Immature natural killer cell (primary cell): ENCODE measurements at places on chromosomes 16 and 17.

- H3K27ac ChIP-seq: no peak overlapping the region
- H3K4me1 ChIP-seq: no peaks in the 10 kb centered on the region
- no peaks in the 10 kb centered on the region for H3K27me3 ChIP-seq
- peaks cover 35% of the 10 kb centered on the region for H3K36me3 ChIP-seq
Measured at GRCh38 chr16:16017812-16018211, 68.4 kb downstream of the ABCC1 start.

DNA sequence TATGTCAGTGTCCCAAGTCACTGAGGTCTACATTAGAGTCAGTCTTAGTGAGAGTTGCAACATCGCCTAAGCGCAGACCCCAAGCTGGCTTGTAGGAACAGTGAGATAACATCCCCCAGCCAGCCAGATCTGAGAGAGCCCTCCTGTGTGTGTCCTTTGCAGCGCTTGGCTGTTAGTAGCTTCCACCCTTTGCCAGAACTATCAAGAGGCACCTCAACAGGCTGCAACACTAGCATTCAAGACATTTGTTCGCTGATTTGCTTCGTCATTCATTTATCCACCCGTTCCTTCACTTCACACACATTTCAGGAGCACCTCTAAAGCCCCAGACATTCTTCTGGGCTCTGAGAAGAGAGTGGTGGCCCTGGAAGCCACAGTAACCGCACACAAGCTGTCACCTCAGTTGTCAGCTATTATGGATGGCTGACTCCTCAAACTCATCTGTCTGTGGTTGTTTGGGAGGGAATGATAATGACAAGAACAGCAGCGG is 289.6 kb downstream of the WWOX start:
- H3K4me3 ChIP-seq: no peak overlapping the region
- H3K27me3 ChIP-seq: peaks cover 2% of the 10 kb centered on the region
- no peaks in the 10 kb centered on the region for H3K4me1 ChIP-seq
- no peak for DNase-seq
- H3K27ac ChIP-seq: no peak overlapping the region
- H3K36me3 ChIP-seq: peaks cover 6% of the 10 kb centered on the region

- no peak overlapping the region for H3K27ac ChIP-seq
- H3K4me3 ChIP-seq: no peak overlapping the region
- DNase-seq: no peak
- H3K4me1 ChIP-seq: peaks cover 60% of the 10 kb centered on the region
Measured at GRCh38 chr17:8894202-8894671, 26.8 kb upstream of the PIK3R6 start.

DNA sequence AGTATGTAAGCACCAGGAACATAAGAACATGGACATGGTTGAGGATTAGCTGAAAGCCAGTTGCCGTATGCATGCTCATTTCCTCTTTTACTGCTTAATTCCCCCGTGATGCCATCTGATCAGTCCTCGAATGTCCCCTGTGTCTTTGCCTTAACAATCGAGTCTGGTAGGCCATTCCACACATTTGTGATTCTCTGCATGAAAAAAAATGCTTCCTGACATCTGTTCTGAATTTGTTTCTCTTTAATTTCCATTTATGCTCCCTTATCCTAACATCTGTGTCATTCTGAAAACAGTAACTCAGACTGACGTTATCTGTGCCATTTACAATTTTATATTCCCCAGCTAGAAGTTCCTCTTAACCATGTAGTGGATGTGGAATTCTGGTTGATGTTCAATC is 158.2 kb upstream of the TOX3 start:
- H3K27ac ChIP-seq: no peak overlapping the region
- no peak for DNase-seq
- no peaks in the 10 kb centered on the region for H3K36me3 ChIP-seq
- no peak overlapping the region for H3K4me3 ChIP-seq

DNA sequence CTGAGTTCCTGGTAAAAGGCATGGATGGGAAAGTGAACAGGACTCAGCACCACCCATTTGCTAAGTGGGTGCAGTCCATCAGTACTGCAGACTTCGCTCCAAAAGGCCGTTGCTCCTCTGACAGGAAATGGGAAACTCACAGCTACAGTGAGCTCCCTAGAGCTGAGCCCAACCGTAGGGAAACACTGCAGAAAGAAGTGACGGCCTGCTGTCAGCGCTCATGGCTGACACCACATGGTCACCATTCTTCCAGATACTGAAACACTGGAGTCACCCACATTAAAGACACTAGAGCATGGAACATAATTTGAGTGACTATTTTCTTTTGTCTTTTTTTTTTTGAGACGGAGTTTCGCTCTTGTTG is 31.9 kb downstream of the UBE2O start:
- no peak overlapping the region for H3K4me3 ChIP-seq
- peaks cover 7% of the 10 kb centered on the region for H3K36me3 ChIP-seq
- peaks cover 28% of the 10 kb centered on the region for H3K4me1 ChIP-seq
- H3K27ac ChIP-seq: no peak overlapping the region
- no peak for DNase-seq

DNA sequence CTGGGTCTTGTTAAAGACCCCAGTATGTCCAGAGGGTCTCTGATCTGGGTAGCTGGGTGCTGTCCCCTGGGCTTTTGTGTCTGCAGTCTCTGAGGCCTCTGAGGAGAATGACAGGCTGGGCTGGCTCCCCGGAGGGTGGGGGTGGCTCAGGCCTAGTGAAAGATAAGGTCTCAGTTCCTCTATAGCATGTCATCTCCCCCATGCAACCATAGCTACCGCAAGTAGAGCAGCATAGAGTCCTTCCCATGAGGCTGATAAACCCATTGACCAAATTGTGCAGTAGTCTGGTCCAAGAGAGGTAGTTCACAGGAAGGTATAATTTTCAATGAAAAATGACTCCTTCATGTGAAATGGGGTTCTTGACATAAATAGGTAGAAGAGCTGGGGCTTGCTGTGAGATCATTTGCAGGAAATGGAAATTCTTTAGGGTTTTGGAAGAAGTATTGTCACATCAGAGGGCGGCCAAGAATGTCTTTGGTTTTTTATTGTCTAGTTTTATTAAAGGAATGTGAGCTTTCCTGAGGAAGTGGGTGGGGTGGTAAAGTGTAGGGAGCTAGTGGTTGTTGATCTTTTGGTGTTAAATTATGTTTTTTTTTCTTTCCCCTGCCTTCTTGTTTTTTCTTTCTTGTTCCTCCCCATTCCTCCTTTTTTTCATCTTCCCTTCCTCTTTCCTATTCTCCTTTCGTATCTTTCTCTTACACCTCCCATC is 21.0 kb downstream of the SLC7A6OS start:
- peaks cover 97% of the 10 kb centered on the region for H3K4me1 ChIP-seq
- DNase-seq: peak; percentile 53
- H3K27me3 ChIP-seq: no peaks in the 10 kb centered on the region
- H3K4me3 ChIP-seq: peak overlapping the region; percentile 65
- peaks cover 9% of the 10 kb centered on the region for H3K36me3 ChIP-seq
- H3K27ac ChIP-seq: peak overlapping the region; percentile 90

GRCh38 chr16:86762095-86762494 is 183.7 kb downstream of the FOXL1 start:
- no peak overlapping the region for H3K4me3 ChIP-seq
- H3K27ac ChIP-seq: no peak overlapping the region
- no peaks in the 10 kb centered on the region for H3K36me3 ChIP-seq
- peaks cover 3% of the 10 kb centered on the region for H3K27me3 ChIP-seq

GRCh38 chr16:16196099-16196498 is 27.2 kb downstream of the ABCC6 start:
- no peak overlapping the region for H3K4me3 ChIP-seq
- H3K4me1 ChIP-seq: no peaks in the 10 kb centered on the region
- no peak for DNase-seq
- peaks cover 12% of the 10 kb centered on the region for H3K27me3 ChIP-seq
- H3K27ac ChIP-seq: no peak overlapping the region

DNA sequence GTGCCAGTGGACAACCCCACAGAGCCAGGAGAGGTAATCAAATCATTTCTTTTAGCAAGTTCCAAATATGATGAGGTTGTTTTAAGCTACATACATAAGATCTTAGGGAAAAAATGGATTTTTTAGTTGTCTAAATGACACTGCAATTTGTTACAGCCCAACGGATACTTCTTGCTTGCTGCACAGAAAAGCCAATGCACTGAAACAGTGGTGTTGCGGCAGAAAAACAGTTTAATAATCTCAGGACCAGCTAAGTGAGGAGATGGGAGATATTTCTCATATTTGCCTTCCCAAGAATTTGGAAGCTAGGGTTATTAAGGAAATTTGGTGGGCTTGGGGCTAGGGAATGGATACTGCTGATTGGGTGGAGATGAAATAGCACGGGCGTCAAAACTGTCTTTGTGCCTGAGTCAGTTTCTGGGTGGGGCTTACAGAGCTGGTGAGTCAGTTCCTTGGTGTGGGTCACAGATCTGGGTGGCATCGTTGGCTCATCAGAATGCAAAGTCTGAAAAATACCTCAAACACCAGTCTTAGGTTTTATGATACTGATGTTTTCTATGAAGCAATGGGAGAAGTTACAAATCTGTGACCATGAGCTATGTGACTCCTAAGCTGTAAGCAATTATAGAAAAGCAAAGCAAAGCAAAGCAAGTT is 255.4 kb downstream of the IRX3 start:
- no peak for DNase-seq
- H3K27ac ChIP-seq: no peak overlapping the region
- peaks cover 3% of the 10 kb centered on the region for H3K27me3 ChIP-seq
- no peaks in the 10 kb centered on the region for H3K4me1 ChIP-seq
- no peak overlapping the region for H3K4me3 ChIP-seq
- peaks cover 10% of the 10 kb centered on the region for H3K36me3 ChIP-seq

- peaks cover 11% of the 10 kb centered on the region for H3K27me3 ChIP-seq
- DNase-seq: no peak
- H3K27ac ChIP-seq: peak overlapping the region; percentile 53
- no peaks in the 10 kb centered on the region for H3K36me3 ChIP-seq
Measured at GRCh38 chr17:77437747-77438146, 297.0 kb downstream of the SEC14L1 start.

DNA sequence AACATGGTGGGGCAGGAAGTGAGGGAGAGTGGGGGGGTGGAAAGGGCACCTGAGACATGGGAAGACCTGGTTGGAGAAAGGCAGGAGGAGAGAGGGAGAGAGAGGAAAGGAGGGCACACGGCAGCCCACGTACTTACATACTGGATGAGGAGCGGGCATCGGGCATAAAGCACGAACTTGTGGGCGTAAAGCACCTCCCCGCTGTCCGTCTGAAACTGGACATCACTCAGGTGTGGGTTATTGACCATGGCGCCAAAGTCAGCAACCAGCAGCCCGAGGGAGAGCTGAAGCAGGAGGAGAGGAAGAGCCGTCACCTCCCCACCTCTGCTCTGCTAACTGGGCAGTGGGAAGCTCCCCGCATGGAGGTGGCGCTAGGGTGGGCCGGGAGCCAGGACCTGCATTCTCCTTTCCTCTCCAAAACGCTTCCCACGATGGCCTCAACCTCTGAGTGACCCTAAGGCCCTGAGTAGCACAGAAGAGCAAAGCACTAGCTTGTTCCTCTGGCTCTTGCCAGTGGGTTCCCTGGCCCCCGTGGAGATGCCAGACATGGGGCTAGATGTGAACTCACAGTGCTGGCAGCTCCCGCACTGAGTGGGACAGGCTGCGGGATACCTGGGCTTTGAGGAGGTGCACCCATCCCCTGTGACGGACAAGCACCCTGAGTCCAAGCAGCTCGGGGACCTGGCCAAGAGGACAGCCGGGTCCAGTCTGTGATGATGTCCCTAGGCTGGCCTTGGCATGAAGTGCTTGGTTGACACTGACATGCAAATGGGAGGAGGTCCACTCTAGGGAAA is 16.9 kb downstream of the SLX4 start:
- H3K4me3 ChIP-seq: no peak overlapping the region
- no peaks in the 10 kb centered on the region for H3K27me3 ChIP-seq
- H3K36me3 ChIP-seq: peaks cover 29% of the 10 kb centered on the region
- no peak overlapping the region for H3K27ac ChIP-seq
- peaks cover 7% of the 10 kb centered on the region for H3K4me1 ChIP-seq

GRCh38 chr16:67995423-67995822 is 3.9 kb downstream of the DPEP2 start:
- H3K4me1 ChIP-seq: peaks cover 60% of the 10 kb centered on the region
- no peak for DNase-seq
- peak overlapping the region; percentile 84 for H3K27ac ChIP-seq
- peaks cover 6% of the 10 kb centered on the region for H3K27me3 ChIP-seq

DNA sequence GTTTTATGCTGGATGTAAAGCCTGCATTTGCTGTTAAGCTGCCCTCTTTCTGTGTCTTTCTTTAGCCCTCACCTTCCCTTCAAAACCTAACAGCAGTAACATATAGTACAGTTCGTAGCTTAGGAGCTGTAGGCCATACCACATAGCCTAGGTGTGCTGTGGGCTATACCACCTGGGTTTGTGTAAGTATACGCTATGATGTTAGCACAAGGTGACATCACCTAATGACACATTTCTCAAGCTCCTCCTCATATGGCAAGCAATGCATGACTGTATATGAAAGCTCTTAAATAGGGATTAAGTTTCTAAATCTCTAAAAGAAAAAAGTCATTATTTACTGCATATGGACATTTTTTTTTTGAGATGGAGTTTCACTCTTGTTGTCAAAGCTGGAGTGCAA is 57.8 kb upstream of the TMEM97 start:
- H3K4me3 ChIP-seq: no peak overlapping the region
- H3K27me3 ChIP-seq: no peaks in the 10 kb centered on the region
- H3K4me1 ChIP-seq: no peaks in the 10 kb centered on the region
- H3K27ac ChIP-seq: no peak overlapping the region
- no peak for DNase-seq

DNA sequence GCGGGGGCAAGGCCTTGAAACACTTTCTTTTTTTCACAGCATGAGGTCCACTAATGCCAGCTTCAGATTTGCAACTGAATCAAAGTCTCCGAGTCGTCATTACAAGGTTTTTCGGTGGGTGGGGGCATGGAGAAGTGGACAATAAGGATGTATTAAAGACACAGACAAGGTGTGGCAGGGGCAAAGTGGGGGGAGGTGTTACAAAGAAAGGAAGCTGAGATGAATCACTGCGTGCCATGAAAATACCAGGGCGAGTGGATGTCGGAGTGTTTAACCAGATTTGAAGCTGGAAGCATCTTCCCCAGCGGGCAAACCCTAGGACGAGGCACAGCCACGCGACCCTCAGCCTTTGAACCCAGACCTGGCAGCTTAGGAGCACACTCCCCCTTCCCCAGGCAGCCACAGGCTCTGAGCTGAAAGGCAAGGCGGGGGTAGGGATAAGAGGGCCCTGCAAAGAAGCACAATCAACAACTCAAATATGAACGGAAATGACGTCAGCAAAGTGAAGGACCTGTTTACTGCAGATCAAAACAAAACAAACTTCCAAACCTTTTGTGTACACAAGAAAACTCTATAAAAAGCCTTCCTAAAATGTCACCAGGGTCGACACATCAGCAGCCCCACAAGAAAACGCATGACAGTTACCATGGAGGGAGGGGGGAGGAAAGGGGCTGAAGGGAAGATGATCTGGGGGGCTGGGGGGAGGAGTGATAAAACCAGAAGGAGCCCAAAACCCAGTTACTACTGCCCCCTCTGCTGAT is 5.6 kb upstream of the ZFHX3 start:
- no peak overlapping the region for H3K27ac ChIP-seq
- peaks cover 4% of the 10 kb centered on the region for H3K36me3 ChIP-seq
- H3K4me1 ChIP-seq: peaks cover 26% of the 10 kb centered on the region
- peaks cover 10% of the 10 kb centered on the region for H3K27me3 ChIP-seq
- no peak for DNase-seq

GRCh38 chr16:86739808-86740207 is 161.5 kb downstream of the FOXL1 start:
- peaks cover 12% of the 10 kb centered on the region for H3K27me3 ChIP-seq
- H3K4me3 ChIP-seq: no peak overlapping the region
- no peaks in the 10 kb centered on the region for H3K36me3 ChIP-seq
- H3K4me1 ChIP-seq: peaks cover 5% of the 10 kb centered on the region
- DNase-seq: no peak
- H3K27ac ChIP-seq: no peak overlapping the region
